ENCODE measurements at places on chromosomes 4 and X.
A peak's percentile ranks its signal among the peaks of the same experiment; 100 is the strongest.

DNA sequence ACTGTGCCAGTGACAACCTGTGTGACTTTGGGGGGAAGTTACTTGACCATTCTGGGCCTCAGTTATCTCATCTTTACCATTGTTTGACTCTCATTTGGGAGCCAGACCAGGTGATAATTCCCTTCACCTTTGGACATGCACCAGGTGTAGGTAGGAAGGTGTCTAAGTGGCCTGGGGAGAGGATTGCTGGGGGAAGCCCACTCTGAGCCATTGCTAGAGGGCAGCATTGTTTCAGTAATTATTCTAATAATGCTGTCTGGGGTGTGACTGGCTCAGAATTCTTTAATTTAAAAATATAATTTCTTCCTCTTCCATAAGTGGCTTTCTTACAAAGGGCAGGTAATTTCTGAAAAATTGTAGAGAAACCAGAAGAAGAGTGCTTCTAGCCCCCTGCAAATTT, 104.3 kb downstream of the RTL9 start:
- no peak for DNase-seq

DNA sequence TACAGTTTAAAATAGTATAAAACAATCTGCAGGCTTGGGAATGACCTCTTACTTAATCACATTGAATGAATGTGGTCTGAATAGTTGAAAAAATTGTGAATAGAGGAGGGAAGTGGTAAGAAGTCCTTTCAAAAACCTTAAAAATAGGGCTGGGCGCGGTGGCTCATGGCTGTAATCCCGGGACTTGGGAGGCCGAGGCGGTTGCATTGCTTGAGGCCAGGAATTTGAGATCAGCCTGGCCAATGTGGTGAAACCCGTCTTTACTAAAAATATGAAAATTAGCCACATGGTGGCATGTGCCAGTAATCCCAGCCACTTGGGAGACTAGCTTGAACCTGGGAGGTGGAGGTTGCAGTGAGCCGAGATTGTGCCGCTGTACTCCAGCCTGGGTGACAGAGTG, 36.5 kb downstream of the HERC3 start:
- no peak for DNase-seq

GRCh38 chr4:141933978-141934377, 297.6 kb downstream of the IL15 start:
- DNase-seq: no peak

GRCh38 chr4:4791299-4792111, 68.0 kb upstream of the MSX1 start:
- no peak for DNase-seq

DNA sequence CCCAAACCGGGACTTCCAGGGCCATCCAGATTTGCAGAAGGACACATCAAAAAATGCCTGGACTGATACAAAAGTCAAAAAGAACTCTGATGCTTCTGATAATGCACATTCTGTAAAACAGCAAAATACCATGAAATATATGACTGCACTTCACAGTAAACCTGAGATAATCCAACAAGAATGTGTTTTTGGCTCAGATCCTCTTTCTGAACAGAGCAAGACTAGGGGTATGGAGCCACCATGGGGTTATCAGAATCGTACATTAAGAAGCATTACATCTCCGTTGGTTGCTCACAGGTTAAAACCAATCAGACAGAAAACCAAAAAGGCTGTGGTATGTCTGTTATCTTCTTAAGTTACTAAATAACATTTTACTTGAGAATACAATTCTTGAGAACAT, 9.2 kb downstream of the PLK4 start:
- no peak for DNase-seq

DNA sequence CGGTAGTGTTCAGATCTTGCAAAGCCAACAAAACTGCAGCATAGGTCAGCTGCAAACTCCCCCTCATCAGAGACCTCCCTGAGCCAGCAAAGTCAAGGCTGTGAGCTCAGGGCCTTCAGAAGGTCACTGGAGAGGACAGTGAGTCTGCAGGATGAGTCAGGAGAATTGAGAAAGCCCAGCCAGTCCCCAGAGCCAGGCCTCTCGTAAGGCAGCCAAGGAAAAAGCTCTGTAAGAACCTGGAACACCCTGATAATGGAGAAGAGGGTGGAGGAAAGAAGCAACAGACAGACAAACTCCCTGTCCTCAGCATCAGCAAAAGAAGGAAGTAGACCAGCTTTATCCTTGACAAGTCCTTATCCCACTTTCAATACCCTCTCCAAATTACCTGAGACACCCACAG, 33.0 kb downstream of the GRIA3 start:
- DNase-seq: no peak

- no peak for DNase-seq
Observed at GRCh38 chr4:108512615-108513505, 107.5 kb upstream of the RPL34 start.

DNA sequence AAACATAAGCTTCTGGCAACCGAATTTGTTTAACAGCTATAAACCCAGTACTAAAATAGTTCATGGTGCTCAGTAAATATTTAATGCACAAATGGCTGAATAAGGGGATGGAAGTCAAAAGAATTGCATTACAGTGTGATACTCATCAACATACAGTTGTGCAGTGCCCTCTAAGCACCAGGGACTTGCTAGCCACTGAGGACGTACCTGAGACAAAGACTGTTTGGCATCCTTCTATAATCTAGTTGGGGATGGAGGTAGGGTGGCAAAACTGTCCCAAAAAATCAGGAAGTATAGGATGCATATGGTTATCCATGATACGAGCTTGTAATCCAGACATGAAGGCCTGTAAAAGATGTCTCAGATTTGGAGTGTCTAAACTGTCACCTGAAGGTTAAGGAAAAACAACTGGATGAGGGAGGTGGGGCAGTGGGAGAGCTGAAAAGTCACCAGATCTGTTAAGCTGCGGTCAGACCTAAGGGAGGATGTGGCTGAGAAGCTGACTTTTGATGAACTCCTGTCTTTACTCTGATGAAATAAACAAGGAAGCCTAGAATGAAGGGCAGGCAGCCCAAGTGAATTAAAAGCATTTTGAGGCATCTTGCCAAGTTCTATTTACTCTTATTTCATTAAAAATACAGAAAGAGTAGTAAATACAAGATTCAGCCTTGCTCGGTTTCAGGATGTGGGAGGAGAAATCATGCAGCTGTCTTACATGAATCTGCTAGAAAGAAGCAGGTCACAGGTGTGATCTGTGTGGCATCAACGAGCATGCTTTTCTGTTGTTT, 12.0 kb upstream of the CD38 start:
- no peak for DNase-seq

DNA sequence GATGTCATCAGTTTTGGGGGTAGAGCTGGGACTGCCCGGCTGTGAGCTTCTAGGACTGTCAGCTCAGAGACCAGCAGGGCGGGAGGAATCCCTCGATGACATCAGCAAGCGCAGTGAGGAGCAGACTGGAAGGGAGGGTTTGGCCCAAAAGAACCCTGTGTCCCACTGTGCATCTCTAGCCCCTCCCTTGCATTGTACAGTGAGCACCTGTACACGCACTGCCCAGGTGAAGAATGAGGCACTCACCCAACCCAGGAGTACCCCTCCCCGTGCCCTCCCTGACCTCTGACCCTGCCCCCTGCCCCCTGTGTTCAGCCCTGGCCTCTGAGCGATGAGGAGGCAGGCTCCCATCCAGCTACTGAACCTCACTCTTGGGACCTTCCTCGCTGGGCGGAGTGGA, 92.9 kb downstream of the HMX1 start:
- no peak for DNase-seq

DNA sequence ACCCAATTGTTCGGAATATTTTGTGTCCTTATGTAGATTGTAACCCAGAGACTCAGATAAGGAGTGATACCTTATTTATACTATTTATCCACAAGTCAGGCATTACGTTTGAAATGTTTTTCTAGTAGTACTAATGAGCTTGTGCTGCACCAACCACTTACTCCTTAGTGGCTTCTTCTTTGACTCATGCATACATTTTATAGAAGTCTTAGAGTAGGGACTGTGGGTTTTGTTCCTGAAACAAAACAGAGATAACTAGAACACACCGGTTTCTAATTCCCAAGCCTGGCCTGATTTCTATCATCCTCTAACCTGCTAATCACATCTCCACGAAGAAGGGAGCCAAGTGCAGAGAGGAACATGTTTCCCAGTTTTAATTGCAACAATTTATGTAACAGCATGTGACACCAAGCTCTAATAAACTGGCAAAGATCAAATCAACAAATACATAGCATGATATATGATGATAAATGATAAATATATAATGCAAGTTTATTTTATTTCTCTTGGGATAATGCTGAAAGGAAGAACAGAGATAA, 32.3 kb downstream of the MGARP start:
- no peak for DNase-seq

DNA sequence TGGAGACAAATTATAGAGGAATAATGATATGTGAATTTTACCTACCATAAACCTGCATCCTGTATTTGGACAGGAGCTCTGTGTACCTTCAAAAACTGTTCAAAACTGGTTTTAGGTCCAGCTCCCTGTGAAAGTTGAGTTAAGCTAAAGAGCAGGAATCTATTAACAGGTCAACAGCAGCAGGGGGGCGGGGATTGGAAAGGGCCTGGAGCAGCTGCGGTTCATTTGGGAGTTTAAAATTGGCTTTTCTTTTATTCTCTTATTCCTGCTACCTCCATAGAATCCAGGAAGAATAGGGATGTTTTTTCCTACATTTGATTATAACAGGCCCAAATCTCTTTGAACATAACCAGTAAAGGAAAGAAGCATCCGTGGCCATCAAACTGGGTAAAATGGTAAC, 23.8 kb downstream of the SHROOM3 start:
- DNase-seq: no peak

DNA sequence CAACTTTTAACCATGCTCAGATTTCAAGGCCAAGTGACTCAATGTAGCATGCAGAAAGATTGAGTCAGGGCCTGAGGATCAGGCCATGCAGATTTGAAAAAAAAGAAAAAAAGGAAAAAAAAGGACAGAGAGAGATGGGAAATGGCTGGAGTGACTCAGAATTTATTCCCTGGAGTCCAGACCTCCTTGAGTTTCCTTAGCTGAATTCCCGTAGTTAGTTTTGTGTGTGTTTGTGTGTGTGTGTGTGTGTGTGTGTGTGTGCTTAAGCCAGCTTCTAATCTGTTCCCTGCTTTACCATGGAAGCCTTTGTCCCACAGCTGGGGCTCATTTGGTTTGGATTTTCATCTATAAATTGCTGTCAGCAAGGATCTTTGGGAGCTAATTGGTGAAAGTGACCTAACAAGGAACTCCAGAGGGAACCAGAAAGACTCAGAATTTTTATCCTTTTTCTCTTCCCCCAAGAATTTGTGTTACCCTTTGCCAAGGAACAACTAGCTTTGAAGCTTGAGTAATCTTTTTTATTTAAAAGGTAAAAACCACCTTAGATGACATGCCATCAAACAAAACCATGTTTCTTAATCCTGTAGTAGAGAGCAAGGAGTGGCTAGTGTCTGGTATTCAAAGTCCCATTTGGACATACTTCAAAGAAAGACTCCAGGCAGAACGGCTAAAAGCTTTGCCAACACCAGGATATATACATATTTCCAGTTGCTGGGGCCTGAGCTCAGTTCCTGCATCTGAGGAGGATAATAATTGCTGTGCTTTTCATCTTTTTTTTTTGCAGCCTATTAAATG, 109.0 kb upstream of the DDIT4L start:
- DNase-seq: no peak

GRCh38 chr4:101346351-101347266, 717 bp downstream of the PPP3CA start:
- DNase-seq: peak; percentile 47

DNA sequence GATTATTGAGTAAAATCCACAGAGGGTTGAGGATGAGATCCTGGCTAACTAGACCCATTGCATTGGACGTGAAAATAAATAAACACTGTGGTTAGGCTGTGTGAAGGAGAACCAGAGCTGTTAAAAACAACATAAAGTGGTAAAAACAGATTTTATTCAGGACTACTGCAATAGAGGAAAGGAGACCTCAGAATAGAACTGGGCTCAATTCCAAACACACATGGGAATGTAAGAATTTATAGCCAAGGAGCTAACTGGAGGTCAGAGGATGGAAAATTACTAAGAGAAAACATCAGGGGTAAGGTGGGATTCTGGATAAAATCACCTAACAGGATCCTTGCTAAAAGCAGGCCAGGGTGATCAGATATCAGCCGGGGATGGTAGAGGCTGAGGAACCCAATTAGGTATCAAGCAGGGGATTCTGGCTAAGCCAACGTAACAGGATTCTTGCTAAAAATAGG, 112.4 kb downstream of the RNF150 start:
- DNase-seq: no peak

Measured in inflammatory macrophage treated with lipopolysaccharide for 1 hour (primary cell).